ENCODE measurements at places on chromosomes 7 and 10.

DNA sequence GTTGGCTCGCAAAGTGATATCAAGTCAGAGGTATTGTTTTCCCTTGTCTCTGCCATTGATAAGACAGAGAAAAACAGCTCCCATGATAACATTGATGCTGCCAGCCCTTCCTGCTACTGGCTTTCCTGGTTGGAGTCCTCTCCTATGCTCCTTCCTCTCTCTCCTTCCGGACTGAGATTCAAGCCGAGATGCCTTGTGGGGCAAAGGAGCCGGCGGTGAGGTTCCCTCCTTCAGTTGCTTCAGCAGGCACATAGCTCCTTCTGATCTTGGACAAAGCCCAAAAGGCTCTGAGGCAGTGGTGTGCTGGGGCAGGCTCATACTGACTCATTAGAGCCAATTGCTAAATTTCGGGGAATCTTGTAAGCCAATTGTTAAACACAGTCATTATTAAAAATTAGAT lies 8.8 kb upstream of the ZCCHC24 start:
- no peak for DNase-seq

GRCh38 chr10:98370831-98371820 lies 43.9 kb downstream of the PYROXD2 start:
- DNase-seq, result no peak

GRCh38 chr10:106255111-106255678 lies 909.3 kb downstream of the SORCS1 start:
- DNase-seq, result no peak

GRCh38 chr10:32072025-32072800 lies 16.0 kb upstream of the KIF5B start:
- no peak for DNase-seq

DNA sequence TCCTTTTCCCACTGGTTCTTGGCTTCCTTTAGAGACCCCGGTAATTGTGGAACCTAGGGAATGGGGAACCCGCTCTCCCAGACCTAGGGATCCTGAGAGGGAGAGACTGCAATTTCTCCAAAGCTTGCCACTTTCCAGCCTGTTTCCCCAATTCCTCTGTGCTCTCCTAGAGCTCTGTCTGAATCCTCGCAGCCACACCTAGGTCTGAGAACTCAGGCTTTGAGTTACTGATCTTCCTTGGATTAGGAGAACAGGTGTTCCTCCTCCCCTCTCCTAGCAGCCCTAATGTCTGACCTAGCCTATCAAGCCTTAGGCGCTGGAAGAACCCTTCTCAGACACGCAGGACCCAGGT lies 20.0 kb downstream of the WNT8B start:
- no peak for DNase-seq

- no peak for DNase-seq
Observed at GRCh38 chr7:129588268-129588667, 23.3 kb upstream of the NRF1 start.

DNA sequence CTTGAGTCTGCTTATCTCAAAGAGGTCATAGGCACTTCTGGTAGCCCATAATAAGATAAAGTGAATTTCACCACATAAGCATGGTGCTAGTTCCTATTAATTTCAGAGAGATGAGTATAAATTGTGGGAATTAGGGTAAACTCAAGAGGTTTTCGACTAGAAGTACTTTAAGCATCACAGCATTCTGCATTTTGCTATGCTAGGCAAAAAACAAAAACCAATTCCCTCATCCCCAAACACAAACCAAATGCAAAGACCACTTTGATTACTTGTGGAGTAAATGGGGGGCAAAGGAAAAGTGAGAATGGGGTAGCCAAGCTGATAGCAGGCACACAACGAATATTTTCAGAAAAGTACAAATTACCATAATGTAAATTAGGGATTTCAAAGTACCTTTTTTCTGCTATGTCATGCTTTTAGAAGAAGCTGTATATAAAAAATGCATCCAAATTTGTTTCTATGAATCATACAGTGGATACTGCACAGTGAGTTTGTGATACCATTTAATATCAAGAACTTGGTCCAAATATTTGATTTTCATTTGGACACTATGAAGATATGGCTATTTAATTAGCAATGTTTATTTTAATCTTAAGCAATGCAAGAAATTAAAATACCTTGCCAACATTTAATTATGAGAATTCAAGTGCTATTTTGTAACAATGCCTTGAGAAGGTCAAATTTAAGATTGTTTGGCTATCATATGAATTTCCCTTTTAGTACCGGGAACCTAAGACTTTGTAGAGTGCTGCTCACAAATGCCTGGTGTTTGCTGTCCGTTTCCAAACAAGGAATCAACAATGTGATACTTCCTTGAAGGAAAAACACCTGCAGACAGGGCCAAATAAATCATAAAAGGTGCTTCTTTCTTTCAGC lies 455.5 kb downstream of the PHTF2 start:
- DNase-seq, result no peak

DNA sequence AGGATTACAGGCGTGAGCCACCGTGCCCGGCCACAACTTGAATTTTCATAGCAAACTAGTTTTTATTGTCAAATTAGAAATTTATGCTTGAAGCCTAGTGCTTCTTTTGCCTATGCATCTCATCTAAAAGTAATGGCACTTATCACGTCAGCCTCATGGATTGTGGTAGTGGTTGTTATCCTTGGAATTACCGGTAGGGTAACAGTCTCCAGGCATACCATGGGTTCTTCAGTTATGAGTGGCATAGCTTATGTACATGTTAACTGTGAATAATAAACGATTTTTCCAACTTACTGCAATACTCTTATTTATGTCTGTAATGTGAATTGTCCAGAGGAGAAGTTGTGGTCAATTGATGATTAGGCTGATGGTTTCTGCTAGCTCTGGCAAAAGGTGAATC lies 63.1 kb downstream of the BMPR1A start:
- DNase-seq, result no peak

- no peak for DNase-seq
Observed at GRCh38 chr7:113880559-113880958, 38.2 kb downstream of the PPP1R3A start.

DNA sequence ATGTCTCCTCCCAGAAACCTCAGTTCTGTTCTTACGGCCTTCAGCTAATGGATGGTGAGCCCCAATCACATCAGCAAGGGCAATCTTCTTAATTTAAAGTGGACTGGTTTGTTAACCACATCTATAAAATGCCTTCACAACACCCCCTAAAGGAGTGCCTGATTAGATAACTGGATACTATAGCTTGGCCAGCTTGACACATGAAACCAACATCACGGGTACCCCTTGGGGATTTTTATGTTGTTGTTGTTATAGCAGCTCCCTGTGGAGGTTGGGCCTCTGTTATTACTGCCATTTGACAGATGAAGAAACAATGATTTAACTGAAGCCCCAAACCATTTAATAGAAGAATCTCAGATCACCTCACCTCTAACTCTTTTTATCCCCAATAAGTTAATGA lies 26.8 kb downstream of the STRA8 start:
- no peak for DNase-seq

Measured in naive thymus-derived CD8-positive, alpha-beta T cell (primary cell).